ENCODE measurements at places on chromosomes 7 and 10. TPM values are rescaled to one million over a fixed set of nuclear protein-coding genes. Genes with fewer than 3 reads are reported as not detected.

The CNPY1 gene
- not detected for total RNA-seq

The EGR2 gene
- total RNA-seq: 94.4 TPM

The ADCYAP1R1 gene
- total RNA-seq: not detected

DNA sequence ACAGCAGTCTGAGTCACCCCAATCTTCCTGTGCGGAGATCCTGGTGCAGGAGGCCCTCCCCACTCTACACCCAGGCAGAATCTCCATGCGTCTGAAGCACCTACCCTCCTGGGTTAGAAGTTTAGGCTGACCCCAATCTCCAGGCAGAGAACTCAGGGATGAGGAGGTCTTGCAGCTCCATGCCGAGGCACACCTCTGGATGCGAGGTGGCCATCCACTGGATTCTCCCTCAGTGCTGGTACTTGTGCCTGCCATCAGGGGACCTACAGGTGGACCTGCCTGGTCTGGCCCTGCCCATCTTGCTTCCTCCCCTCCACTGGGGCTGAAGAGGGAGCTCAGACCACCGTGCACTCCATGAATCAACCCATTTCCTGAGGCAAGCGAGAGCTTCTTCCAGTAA lies 28.8 kb upstream of the AMPH start:
- no peaks in the 10 kb centered on the region for H3K36me3 ChIP-seq
- ATAC-seq: no peak
- H3K4me1 ChIP-seq: no peaks in the 10 kb centered on the region
- H3K27ac ChIP-seq: no peak overlapping the region
- H3K27me3 ChIP-seq: peaks cover 30% of the 10 kb centered on the region
- no peak overlapping the region for H3K4me3 ChIP-seq

GRCh38 chr7:25908154-25908949 lies 243.6 kb upstream of the NFE2L3 start:
- no peak overlapping the region for H3K27ac ChIP-seq
- no peak overlapping the region for H3K4me3 ChIP-seq
- H3K36me3 ChIP-seq: no peaks in the 10 kb centered on the region
- ATAC-seq: peak; percentile 56

DNA sequence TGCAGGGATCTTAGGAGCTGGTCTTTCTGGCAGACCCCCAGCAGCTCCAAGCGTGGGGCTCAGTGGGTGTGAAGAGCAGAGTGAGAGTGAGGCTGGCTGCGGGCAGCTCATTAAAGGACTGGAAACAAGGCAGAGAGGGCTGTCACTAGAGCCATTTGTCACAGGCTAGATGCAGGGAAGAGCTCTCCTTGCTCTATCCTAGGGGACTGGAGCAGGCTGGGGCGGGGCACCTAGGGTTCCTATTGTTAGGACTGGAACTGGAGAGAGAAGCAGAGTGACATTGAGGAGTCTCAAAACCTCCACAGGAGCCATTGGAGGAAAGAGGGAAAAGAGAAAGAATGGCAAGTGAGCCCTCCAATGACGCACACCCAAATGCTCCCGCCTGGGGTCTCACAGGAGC lies 772 bp upstream of the DDC start:
- no peaks in the 10 kb centered on the region for H3K36me3 ChIP-seq
- ATAC-seq: no peak
- no peaks in the 10 kb centered on the region for H3K4me1 ChIP-seq
- peaks cover 12% of the 10 kb centered on the region for H3K27me3 ChIP-seq
- H3K4me3 ChIP-seq: no peak overlapping the region

- no peaks in the 10 kb centered on the region for H3K36me3 ChIP-seq
- peaks cover 15% of the 10 kb centered on the region for H3K27me3 ChIP-seq
- no peak overlapping the region for H3K4me3 ChIP-seq
- ATAC-seq: no peak
Measured at GRCh38 chr7:108026647-108027046, 23.7 kb upstream of the LAMB1 start.

- H3K36me3 ChIP-seq: no peaks in the 10 kb centered on the region
- no peak overlapping the region for H3K27ac ChIP-seq
- no peak for ATAC-seq
- H3K4me3 ChIP-seq: no peak overlapping the region
- peaks cover 9% of the 10 kb centered on the region for H3K4me1 ChIP-seq
- H3K27me3 ChIP-seq: no peaks in the 10 kb centered on the region
Measured at GRCh38 chr7:17183630-17184328, 114.7 kb upstream of the AHR start.

DNA sequence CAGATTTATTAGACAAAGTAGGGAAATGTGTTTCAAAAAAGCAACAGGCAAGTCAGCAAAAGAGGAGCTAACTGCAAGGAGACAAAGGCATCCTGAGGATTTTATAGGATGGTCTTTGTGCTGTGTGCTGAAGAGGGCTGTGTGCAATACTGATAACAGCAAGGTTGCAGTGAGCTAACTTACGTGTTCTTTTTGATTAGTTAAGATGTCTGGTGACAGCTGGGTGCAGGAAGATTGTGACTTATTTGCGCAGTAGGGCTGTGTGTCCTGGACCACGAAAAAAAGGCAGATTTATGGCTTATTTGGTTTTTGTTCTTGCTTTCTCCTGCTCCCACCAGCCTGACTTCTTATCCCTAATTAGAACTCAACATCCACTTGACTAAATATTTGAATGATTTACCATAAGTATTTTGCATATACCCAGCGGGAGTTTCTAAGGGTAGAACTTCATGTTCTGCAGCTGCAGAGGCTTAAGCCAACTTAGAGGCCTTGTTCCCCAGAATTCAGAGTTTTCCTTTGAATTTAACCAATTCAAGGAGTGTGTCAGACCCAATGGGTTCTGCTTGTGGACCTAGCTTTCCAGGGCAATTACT lies 119.0 kb downstream of the ANKRD26 start:
- ATAC-seq: no peak
- H3K27me3 ChIP-seq: no peaks in the 10 kb centered on the region
- no peak overlapping the region for H3K4me3 ChIP-seq
- no peak overlapping the region for H3K27ac ChIP-seq
- no peaks in the 10 kb centered on the region for H3K36me3 ChIP-seq
- no peaks in the 10 kb centered on the region for H3K4me1 ChIP-seq

GRCh38 chr10:131621784-131622624 lies 278.8 kb upstream of the PPP2R2D start:
- no peaks in the 10 kb centered on the region for H3K36me3 ChIP-seq
- ATAC-seq: no peak
- H3K27ac ChIP-seq: no peak overlapping the region
- H3K27me3 ChIP-seq: no peaks in the 10 kb centered on the region
- no peaks in the 10 kb centered on the region for H3K4me1 ChIP-seq

DNA sequence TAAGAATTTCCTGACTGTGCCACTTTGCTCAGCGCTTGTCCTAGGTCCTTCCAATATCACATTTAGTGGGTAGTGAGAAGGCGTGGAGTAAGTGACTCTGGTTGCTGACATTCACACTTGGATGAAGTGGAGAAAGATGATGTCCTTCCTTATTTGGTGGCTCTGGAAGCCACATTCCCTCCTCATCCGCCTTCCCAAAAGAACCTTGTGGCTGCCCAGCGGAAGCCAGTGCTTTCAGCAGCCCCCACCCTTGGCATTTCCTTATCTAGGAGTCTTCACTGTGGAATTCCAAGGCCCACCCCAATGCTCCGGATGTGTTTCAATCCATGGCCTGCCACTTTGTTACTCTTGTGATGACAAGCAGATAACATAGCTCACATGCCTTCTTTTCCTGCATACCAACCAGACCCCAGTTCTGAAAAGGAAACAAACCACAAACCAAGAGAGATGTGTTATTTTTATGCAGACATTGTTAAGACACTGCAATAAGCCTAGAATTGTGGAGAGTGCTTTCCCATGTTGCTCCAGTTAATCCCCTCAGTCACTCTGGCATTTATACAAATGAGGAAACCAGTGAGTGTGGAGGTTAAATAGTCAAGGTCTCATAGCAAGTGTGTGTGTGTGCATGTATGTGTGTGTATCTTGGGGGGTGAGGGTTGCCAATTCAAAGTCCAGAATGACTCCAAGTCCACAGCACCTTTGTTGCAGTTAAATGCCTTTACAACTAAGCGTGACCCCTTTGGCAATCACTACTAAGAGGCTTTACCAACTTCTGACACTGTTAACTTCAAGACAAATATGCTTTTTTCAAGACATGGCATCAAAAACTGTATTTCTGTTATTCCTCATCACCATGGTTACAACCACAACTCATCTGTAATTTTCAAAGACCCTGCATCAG lies 10.3 kb upstream of the ANKRD1 start:
- no peak overlapping the region for H3K4me3 ChIP-seq
- H3K36me3 ChIP-seq: no peaks in the 10 kb centered on the region
- ATAC-seq: no peak
- H3K27ac ChIP-seq: no peak overlapping the region

- no peaks in the 10 kb centered on the region for H3K36me3 ChIP-seq
- H3K4me3 ChIP-seq: no peak overlapping the region
- peaks cover 6% of the 10 kb centered on the region for H3K4me1 ChIP-seq
Measured at GRCh38 chr10:101566333-101567164, 21.5 kb downstream of the POLL start.
